Fibroblast of the conjunctiva (primary cell): ENCODE measurements at places on chromosomes 13 and 19.

- no peak for DNase-seq
Measured at GRCh38 chr19:10450853-10451609, 30.7 kb downstream of the PDE4A start.

DNA sequence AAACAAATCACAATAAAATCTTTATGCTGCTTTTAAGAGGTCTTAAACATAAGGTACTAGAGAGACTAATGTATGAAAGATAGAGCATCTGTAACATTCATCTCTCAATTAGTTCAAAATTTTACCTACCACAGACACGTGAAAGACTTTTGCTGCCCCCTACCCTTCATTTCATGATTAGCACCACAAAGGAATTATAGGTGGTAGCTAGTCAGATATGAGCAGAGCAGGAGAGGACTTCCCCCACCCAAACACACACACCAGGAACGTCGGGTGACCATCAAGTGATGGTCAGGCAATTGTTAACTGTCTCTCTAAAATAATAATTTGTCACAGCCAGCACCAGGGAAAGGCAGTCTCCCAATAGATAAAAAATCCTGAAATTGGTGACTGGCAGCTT is 1531.7 kb upstream of the SPRY2 start:
- DNase-seq: no peak

- DNase-seq: no peak
Measured at GRCh38 chr19:374183-374885, 29.7 kb upstream of the MIER2 start.

- no peak for DNase-seq
Measured at GRCh38 chr13:76414320-76414719, 471.9 kb downstream of the KCTD12 start.

DNA sequence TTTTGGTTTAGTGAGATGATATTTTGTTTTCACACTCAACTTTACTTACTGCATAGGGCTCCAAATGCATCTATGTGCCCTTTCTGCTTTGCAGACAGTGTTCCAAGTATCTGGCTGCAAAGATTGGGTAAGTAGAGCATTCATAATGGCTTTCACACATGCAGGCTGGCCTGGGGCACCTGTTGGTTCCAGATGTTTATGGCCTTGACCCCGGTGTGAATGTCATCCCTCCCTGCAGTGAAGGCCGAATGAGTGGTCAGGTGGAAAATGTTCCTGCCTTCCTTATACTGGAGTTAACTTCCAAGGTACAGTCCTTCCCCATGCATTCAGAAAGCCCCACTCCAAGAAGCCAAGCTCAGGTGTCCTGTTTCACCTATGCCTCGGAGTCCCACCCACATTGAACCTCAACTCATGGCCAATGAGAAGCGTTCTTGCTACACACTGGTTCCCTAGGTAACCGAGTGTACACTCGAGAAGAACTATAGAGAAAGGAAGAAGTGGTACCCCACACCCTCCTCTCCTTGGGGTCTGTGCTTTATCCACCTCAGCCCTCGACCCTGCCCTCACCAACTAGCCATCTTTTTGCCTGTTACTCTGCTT is 23.0 kb upstream of the ZNF536 start:
- DNase-seq: no peak

- no peak for DNase-seq
Measured at GRCh38 chr19:23887642-23888041, 27.0 kb upstream of the ZNF726 start.

GRCh38 chr19:7342143-7342542 is 6.6 kb upstream of the ARHGEF18 start:
- no peak for DNase-seq

DNA sequence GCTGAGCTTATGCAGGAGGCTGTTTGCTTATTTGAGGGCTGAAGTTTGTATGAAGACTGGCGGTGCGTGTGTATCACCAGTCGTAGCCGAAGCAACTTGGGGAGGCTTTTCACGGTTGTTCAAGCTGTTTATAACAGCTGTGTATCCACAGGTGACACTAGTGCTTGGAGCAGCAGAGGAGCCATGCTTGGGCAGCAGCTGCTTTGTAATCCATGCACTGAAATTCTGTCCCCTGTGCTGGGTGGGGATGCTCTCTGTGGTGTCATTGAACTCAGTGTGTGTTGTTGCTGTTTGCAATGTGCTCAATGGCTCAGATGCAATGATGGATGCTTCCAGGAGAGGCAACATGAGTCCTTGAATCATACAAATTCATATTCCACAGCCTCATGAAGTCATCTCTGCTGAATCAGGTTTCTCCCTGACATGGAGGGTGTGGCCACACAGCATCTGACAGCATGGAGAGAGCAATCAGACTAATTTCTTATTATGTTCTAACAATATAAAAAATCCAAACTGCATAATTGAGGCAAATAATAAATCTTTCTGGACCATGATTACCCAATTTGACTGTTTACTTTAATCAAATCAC is 18.8 kb upstream of the GTF3A start:
- no peak for DNase-seq

DNA sequence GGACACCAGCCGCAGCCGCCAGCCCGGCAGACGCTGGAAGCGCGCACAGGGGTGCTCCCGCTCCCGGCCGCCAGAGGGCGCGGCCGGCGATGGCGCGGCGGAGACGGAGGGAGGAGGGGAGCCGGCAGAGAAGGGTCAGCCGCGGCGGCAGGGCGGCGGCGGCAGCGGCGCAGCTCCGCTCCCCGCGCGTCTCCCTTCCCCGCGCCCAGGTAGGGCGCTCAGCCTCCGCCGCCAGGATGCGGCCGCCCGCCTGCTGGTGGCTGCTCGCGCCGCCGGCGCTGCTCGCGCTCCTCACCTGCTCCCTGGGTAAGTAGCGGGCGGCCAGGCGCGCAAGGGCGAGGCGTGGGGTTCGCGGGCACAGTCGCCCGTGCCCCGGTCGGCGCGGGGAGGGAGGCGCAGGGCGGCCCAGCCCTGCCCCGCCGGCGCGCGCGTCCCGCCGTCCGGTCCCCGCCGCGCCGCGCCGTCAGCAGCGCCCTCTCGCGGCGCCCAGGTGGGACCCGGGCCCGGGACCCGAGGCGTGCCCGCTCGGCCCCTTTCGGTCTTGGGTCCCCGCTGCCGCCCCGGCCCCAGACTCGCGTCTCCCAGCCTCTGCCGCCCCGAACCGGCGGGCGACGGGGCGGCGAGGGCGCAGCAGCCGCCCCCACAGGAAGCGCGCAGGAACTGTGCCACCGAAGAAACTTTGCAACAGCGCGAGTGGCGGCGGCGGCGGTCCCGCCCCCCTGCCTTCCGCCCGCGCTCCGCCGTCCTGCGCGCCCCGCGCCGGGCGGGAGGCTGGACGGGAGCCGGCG is at the start of gene B3GLCT:
B3GLCT (plus strand) TSS at position 127 of the 788 bp plus-strand sequence; CDS start at position 237, 110 bp downstream.
- peak; percentile 45 for DNase-seq

- no peak for DNase-seq
Measured at GRCh38 chr13:113775451-113776145, 16.6 kb downstream of the TMEM255B start.

DNA sequence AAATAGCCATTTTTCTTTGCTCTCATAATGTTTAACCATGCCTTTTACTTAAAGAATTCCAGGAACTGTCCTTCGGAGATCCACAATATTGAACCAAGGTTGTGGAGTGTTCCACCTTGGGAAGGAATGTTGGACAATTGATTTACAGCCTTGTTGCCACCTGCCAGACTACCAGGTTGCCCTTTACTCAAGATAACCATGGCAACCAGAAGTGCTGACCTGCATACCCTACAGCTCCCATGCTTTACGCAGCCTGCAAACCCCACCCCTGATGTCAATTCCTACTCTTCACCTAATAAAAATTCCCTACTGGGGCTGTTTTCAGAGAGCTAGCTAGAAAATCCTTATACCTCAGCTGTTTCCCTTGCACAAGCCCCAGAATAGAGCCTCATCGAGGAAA is 151.0 kb upstream of the RXFP2 start:
- no peak for DNase-seq

DNA sequence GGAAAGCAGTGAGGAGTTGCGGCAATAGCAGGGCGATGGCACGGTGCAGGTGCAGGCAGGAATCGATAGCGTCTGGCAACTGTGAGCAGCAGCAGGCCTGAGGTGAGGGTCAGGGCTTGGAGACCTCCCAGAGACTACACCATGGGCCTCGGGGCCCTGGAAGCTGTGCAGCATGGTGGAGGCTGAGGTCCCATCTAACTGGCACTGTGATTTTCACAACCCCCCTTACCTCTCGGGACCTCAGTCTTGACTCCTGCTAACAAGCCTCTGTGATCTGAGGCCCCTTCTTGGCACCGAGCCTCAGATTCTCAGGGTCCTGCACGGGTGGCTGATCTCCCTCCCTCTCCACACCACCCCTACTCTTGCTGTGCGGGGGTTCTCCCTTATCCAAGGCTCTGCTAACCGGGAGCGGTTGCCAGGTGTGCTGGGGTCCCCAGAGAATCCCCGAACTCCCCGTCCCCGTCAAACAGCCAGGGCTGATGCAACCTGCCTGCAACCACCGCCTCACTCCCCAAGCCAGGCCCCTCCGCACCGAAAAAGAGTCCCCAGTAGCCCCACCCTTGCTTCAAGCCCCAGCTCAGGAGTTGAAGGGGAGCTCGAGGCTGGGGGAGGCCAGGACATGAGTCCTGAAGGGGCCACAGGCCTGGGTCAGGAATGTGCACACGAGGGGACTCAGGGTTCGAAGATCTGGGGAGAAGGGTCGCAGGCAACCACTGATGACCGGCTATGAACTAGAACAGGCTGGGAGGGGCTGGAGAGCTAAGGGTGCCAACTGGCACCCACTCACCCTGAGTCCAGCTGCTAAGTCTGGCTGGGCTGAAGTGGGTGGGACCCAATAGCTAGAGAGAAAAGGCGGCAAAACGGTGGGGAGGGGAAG is 4.8 kb upstream of the ATF5 start:
- no peak for DNase-seq

DNA sequence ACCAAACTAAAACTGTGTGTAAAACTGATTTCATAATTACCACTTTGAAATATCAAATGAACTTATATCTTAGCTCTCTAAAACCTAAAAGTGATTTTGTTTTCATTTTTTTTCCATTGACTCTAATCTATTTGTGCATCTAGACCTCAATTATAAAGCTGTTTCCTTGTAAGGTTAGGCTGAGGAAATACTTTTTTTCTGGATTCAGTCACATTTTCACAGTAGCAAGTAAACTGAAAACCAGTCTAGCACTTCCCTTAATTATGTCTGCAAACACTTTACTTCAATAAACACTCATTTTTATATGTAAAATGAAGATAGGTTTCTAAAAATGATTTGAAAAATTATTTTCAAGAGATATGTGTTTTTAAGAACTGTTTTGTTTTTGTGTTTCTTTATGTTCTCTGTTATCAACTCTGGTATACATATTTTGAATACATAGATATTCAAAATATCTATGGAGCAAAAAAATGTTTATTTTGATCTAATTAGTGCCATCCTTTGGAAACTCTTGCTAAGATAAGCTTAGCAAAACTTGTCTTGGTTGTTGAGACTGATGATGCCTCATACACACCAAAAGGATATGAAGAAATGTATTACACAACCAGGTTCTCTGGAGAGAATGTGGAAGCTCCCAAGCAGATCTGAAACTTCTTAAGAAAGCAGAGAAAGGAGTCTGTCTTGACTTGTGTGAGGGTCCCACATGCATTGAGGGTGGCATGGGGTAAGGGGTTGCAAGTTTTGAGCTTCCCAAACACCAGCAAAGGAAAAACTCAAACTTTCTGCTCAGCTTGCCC is 1887.4 kb downstream of the PCDH9 start:
- no peak for DNase-seq

DNA sequence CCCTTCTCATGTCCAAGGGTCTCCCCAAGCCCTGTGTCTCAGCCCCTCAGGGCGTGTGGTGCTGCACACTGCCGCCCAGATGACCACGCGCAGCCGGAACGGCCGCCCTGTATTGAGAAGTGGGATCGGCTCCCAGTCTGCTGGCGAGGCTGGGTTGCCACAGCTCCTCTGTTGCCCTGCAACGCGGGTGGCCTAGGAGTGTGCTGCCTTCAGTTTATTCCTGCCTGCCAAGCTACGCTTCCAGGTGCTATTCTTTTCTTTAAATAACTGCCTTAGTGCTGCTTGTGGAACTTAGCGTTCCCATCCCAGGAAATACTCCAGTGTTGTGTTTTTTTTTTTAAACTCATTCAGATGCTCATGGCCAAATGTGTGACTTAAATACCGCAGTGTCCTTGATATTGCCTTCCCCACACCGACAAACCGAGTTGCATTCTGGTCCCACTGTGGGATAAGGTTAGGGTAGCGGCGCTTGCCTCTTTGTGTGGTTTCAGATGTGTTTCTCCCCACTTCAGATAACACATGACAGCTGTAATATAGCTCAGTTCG is 16.6 kb downstream of the ACTN4 start:
- no peak for DNase-seq

- peak; percentile 41 for DNase-seq
Measured at GRCh38 chr13:94435604-94436226, 43.8 kb downstream of the DCT start.

DNA sequence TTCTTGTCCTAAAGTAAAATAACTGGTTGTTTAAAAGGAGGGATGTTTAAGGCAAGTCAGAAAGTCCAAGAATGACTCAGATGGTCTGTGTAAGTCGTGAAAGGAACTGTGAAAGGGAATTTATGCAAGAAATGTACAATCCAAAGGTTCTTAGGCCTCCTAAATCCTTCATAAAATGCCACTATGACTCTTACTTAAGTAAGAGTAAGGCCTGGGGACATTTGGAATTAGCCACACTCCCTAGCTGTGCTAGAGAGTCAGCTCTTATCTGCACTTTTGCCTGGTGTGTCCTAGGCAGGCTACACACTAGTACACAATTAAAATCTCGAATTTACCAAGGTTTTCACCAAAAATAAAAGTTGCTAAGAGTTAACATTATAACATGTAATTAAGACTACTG is 686.9 kb downstream of the UQCRFS1 start:
- no peak for DNase-seq

DNA sequence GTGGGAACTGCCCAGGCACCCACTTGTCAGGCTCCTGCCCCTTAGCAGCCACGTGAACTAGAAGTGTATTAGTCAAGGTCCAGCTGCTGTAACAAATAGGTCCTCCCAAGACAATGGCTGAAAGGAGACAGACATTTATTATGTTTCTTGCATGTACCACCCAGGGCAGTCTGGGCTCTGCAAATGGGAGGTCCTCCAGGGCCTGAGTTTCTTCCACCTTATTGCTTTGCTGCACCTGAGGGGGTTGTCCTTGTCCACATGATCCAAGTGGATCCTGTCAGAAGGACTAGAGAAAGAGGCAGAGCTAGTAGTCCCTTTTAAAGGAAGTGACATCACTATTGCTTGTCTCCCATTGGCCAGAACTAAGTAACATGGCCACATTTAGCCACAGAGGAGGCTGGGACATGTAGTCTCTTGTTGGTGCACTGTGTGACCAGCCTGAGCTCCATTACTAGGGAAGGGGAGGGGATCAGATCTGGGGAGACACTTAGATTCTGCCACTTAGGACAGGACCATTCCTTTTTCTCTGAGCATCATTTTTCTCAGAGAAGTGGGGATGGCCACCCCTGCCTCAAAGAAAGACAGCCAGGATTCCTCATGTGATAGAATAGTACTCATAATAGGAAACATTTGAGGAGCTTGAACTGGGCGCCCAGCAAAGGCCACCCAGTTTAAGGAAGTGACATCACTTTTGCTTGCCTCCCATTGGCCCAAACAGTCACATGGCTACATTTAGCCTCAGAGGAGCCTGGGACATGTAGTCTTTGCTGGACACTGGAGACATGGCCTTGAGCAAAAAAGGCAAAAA is 15.1 kb downstream of the CC2D1A start:
- peak; percentile 29 for DNase-seq
